ENCODE measurements at places on chromosomes 1 and 21.

DNA sequence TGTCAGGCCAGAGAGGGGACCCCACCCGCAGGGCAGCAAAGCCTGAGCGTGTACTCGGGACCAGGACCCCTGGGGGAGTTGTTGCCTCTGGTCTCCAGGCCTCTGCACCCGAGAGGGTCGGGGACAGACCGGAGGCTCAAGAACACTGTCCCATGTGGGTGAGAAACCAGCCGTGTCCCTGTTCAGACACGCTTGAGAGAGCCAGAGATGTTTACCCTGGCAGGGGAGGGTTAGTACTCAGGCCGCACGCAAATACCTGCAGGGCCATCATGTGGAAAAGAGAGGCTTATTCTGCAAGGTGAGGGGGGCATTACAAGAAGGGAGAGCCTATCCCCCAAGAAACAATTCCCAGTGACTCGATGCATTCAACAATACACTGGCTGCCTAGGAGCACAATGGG is 74.0 kb upstream of the ARHGEF16 start:
- DNase-seq: peak; percentile 62

DNA sequence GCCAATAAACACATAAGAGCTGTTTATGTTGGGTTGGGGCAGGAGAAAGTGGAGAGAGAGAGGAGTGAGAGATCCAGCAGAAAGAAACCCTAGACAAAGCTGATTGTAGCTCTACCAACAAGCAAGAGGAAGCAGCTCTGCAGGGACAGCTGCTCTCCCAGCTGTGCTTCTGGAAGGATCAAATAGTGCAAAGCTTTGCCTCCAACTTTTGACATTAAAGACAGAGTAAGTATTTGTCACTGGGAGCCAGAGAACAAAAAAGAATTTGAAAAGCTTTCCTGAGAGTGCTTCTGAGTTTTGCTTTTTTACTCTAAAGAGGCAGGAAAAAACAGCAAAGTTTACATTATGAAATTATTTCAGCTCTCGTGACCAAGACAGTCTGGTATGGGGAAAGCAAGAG is 28.5 kb upstream of the C1orf198 start:
- DNase-seq: no peak

DNA sequence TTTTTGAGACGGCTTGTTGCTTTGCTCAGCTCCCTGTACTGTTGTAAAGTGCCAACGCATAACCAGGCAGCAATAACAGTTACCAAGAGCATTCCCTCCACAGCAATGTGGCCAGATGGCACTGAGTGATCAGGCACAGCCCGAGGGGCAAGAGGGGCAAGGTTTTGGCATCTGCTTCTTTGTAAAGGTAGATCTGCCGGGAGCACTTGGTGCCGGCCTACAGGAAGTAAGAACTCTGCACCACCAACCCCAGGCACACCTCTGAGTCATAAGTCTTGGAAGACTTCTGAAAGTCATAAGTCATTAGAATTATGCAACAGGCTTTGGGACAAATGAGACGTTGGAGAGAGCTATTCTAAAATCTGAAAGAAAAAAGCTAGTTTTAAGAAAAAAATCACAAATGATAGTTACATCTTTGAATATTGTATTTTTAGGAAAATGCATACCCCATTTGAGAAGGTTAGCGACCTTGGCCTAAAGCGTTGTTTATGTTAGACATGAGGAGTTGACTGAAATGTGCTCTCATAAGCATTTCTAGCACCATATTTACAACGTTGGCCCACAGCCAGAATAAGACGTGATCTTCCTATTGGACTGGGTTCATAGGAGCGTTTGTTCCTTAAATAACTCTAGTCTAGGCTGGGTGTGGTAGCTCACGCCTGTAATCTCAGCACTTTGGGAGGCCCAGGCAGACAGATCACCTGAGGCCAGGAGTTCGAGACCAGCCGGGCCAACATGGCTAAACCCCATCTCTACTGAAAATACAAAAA is 37.7 kb upstream of the MAP10 start:
- DNase-seq: no peak

- DNase-seq: no peak
These were observed 3.3 kb downstream of the URB1 start for GRCh38 chr21:32389337-32390015.

- no peak for DNase-seq
These were observed 12.2 kb downstream of the PAFAH2 start for GRCh38 chr1:25985670-25986069.

- no peak for DNase-seq
These were observed 7.4 kb downstream of the AZIN2 start for GRCh38 chr1:33088119-33088906.

- DNase-seq: no peak
These were observed 1490.8 kb downstream of the BRINP3 start for GRCh38 chr1:188986745-188987417.

DNA sequence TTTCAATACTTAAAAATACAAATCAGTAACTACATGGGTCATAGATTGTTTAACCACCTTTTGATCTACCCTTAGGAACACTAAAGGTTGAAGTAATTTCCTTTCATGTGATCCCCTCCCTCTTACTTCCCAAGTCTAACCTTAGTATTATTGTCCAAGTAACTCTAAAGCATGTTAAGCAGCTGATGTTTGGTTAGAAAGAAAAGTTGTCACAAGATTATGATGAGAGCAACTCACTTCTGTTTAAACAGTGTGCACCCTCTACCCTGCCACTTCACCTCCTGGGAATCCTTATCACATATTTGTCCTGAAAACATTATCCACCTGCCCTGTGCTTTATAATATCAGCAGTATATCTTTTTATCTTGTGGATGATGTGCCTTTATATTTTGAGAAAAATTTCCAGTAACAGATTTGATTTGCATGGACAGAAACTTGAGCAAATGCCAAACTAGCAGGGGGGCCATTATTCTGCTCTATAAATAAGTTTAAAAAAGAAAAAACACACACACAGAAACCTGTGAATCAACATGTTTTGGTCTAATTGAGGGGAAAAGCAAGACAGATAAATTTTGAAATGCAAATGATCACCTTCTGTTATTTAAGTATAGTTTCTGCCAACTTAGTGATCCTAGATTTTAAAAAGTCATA is 194.3 kb downstream of the RPS6KC1 start:
- DNase-seq: no peak

GRCh38 chr1:248905662-248906008 is 400 bp upstream of the PGBD2 start:
- no peak for DNase-seq

- peak; percentile 20 for DNase-seq
These were observed 1164.4 kb upstream of the ADGRL4 start for GRCh38 chr1:80170811-80171485.
